AG04450 (cell line): ENCODE measurements at places on chromosomes 12 and 14.
A peak's percentile ranks its signal among the peaks of the same experiment; 100 is the strongest.

GRCh38 chr12:57280211-57281062 lies 29.4 kb upstream of the STAC3 start:
- peak; percentile 91 for DNase-seq

DNA sequence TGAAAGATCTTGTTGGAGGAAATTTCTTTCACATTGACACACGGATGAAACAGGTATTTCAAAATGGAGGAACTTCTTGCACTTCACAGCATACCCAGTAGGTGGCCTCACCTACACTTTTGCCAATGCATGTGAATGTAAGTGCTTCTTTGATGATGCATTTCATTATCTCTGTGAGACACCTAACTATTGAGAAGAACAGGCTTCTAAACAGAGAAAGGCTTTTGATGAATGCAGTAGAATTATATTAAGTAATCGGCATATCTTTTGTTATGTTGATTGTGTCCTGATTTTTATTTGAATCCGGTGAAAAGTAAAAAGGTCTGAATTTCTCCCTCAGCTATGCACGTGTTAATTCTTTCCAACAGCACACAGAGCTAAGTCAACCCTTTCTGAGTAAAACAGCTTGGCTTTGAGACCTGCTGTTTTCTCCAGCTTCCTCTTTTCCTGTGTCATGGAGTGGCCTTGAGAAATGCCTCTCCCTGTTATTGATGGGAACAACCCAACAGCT lies 399.0 kb downstream of the NAV3 start:
- DNase-seq: no peak

DNA sequence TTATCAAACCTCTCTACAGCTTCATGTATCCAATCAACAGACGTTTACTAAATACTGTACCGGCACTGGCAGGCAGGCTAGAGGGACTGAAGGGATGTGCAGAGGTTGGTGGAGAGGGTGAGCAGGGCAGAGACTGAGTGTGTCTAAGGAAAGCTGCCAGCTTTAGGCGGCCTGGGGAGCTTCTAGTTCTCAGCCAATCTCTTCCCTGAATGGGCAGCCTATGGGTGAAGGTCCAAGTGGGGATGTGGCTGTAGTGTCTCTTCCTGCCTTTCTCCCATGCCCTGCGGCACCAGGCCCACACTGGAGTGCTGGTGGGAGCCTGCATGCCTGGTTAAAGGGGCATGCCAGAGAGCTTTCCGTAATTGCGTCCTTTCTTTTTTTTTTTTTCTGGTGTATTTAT lies 239.8 kb downstream of the CACNA1C start:
- no peak for DNase-seq

DNA sequence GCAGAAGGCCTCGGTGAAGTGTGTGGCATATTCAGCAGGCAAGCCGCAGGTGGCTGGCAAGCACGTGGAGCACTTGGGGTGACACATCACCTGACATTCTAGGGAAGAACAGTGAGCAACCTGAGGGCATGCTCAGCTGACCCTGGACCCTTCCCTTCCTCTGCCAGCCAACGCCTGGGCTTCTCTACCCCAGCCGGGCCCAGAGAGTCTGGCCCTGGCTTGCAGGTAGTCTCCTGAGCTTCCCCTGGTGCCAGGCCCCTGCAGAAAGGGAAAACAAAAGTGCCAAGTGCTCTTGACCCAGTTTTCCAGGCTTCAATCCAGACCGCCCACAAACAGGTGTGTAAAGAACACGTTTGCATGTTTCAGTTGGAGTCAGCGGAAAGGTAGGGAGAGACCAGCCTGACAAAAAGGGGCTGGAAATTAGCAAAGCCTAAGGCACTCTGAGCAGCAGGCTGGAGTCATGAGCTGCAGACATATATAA lies 45.7 kb downstream of the PRKAB1 start:
- DNase-seq: no peak

GRCh38 chr12:23564451-23565152 lies 384.9 kb downstream of the SOX5 start:
- DNase-seq: no peak

- no peak for DNase-seq
These were observed 77.1 kb upstream of the ACTN1 start for GRCh38 chr14:69055999-69056788.

DNA sequence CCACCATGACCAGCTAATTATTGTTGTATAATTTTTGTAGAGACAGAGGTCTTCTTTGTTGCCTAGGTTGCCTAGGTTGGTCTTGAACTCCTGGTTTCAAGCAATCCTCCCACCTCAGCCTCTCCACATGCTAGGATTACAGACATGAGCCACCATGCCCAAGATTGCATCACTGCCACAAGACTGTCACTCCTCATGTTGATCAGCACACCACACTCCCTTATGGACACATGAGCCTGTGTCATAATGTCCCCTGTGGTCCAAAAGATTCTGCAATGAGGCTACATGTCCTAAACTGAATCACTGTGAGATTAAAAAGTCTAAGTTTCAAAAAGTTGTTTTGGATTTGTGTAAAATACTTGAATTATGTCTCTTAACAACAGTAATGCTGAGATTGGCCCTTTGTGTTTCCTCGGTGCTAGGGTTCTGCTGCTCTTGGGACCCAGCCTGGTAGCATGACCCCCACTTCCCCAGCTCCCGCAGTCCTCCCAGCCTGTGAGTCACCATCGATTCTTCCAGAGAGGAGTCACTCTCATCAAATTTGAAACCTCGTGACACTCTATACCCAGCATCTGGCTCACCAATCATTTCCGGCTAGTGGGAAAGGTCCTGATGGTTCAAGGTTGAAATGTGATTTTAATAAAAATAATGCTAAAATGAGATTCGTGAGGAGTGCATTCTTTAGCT lies 890.9 kb downstream of the VRK1 start:
- no peak for DNase-seq

GRCh38 chr14:35412272-35413056 lies 7.9 kb upstream of the NFKBIA start:
- no peak for DNase-seq

GRCh38 chr14:46136456-46136855 lies 515.1 kb downstream of the RPL10L start:
- DNase-seq: no peak

GRCh38 chr14:68655021-68655831 lies 137.6 kb downstream of the ZFP36L1 start:
- DNase-seq: no peak

DNA sequence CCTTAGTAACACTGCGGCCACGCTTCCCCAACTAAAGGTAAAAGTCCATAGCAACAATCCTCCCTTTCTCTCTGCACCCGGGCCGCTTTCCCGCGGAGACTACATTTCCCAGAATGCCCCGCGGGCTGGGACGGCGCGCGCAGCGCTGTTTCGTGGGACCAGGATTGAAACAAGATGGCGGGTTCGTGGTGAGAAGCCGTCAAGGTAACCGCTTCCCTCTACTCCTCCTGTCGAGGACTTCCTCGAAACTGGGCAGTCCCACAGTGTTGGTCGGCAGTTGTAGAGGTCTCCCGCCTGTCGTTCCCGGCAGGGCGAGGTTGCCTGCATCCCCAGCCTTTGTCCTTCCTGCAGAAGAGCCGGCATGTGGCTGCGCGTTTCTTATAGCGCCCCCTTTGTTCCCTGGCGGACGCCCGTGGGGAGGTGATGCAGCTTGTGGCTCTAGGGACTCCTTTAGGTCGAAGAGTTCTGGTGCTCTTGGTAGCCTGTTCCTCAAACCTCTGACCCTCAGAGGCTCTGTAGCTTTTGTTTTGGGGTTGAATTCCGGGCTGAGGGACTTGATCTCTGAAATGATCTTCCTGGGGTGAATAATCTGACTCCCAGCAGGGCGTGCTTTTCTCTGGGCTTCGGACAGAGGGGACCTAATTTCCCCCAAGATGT lies at the start of gene MRPL42:
Gene MRPL42, plus strand, starts transcription at position 164 of the 657 bp plus-strand sequence. CDS start 1,772 bp downstream, outside the sequence.
- peak; percentile 62 for DNase-seq

DNA sequence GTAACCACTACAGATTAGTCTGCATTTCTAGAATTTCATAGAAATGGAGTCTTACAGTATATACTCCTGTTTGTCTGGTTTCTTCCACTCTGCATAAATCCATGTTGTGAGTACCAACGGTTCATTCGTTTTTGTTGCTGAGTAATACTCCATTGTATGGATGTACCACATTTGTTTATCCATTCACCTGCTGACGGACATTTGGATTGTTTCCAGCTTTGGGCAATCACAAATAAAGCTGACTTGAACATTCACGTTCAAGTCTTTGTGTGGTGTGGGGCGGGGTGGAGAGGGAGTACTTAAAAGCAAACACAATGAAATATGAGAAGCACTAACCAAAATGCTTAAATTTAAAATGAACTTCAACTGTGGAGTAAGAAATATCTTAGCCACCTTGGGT lies 7.1 kb downstream of the HECTD4 start:
- no peak for DNase-seq

DNA sequence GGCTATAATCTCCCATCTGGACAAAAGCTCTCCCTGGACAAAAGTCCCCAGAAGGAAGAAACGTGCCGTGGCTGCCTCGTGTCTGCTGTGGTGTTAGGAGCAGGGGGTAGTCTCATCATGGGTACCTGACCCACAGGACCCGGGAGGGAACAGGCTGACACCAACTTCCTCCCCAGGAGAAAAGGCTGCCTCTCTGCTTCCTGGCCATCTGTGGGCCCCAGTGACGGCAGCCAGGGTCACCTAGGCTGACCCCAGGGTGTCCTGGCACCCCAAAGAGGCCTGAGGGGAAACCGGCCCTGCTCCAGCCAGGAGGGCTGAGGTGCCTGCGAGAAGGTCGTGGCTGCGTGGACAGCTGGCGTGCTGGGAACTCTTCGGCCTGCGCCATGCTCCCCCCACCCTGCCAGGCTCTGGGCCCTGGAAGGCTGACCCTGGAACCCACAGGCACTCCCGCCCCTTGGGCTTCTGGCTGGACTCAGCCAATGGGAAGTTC lies 133.9 kb downstream of the RFLNA start:
- DNase-seq: no peak

- no peak for DNase-seq
These were observed 178.0 kb downstream of the GRIP1 start for GRCh38 chr12:66500841-66501240.

DNA sequence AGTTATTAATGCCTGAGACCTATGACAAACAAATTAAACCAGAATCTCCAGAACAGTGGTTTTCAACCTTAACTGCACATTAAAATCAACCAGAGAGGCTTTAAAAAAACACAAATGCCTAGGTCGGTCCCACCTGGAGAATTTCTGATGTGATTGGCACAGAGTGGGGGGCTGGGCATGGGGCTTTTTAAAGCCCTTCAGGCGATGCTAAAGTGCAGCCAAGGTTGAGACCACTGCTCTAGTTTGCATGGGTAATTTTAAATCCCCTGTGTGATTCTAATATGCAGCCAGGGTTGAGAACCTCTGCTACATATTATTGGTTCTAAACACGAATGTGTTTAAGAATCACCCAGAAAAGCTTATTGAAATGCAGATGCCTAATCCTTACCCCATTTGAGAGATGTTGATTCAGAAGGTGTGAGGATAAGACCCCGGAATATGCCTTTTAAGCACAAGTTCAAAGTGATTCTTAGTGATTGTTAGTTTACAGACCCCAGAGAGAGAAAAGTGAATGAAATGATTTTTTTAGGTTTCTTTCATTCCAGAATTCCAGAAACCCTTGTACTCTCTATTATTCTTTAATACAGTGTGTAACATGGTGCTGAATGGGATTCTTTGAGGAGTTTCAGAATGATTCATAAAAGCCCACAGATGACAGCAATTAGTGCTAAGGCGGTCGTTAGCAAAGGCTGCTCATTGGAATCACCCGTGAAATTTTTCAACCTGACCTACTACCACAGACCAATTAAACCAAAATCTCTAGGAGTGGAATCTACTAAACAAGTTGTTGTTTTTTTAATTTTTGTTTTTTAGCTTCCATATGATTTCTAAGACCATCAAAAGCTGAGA lies 44.9 kb downstream of the LIN7A start:
- no peak for DNase-seq

- no peak for DNase-seq
These were observed 5.7 kb downstream of the STXBP6 start for GRCh38 chr14:25044106-25044698.

GRCh38 chr14:65991104-65991503 lies 495.1 kb upstream of the CCDC196 start:
- DNase-seq: no peak

- no peak for DNase-seq
These were observed 16.5 kb downstream of the ANKRD9 start for GRCh38 chr14:102493096-102493495.

DNA sequence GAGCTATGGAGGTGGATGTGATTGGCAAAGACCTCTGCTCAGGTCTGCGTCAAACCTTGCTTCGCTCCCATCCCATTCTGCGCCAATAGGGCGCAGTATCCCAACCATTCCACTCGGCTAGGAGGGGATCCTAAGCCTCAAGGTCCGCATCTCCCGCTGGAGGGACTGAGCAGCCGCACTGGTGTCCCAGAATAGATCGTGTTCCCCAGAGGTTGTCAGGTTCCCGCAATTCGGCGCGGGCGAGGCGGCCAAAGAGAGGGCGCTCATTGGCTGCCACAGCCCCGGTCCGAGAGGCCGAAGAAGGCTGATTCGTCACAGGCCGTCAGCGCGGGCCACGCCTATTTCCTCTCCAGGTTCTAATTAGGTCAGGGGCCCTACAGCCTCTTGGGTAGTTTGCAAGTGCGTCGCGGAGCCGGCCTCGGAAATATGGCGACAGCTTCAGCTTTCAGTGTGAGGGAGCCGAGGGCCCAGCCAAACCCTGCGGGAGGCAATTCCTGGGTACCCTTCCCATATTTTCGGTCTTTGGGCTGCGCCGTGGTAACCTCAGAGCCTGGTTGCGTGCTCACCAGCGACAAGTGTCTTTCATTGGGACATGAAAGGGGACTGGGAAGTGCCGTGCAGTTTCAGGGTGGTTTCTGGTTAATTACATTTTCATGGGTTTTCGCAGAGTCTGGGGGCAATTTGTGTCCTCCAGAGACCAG lies 5.0 kb downstream of the OR10AD1 start:
- peak; percentile 65 for DNase-seq

GRCh38 chr12:105738051-105738450 lies 400.7 kb downstream of the NUAK1 start:
- peak; percentile 16 for DNase-seq

GRCh38 chr12:58917699-58918468 lies 2.4 kb downstream of the LRIG3 start:
- no peak for DNase-seq

- DNase-seq: no peak
These were observed 19.6 kb downstream of the KLRB1 start for GRCh38 chr12:9587987-9588600.

DNA sequence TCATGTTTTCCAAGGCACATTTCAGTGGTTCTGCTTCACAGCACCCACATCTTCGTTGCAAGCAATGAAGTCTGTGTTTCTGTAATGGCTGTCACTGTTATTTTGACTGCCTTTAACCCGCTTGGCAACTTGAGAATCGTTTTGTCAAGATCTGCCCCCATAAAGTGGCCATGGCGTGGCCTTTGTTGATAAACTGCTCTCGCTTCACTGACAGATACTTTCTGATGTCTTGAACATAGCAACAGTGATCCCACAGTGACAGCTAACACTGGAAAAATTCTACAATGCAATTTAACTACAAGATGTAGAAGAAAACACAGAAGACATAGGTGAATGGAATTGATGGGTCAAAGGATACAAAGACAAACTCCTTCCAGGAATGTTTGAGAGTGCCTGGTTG lies 184.2 kb downstream of the KLHL28 start:
- DNase-seq: no peak
